ENCODE measurements at places on chromosomes 1 and 21.

GRCh38 chr1:161511018-161511755 lies 5.9 kb downstream of the FCGR2A start:
- no peak for DNase-seq

GRCh38 chr1:53182111-53182593 lies 14.5 kb upstream of the CPT2 start:
- DNase-seq = peak; percentile 90

- DNase-seq = peak; percentile 11
Observed at GRCh38 chr1:24277420-24278169, 41.6 kb upstream of the GRHL3 start.

DNA sequence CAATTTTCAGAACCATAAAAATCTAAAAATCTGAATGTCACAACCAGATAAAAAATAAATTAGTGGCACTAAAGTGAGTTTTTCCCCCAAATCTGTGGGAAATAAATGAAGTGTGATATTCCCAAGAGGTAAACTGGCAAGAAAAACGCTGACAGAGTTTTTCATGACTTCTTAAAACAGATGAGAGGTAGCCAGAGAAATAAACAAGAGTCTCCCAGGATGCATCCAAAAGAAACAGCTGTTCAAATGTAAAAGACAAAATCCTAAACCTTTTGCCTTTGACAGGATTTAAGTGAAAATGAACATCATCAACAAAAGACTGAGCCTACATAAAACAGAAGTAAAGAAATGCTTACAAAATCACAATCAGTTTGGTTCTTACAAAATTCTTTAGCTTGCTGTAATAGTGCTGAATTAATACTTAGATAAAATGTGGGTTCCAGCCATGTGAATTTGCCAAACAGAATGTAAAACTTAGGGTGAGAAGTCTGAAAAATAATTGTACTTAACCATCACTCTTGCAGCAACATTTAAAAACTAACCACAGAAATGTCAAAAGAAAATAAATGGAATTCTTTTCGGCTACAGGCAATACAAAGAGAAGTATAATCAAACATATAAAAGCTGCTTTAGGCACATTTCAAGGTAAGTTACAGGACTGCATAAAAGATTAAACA lies 133.6 kb downstream of the EIF4G3 start:
- no peak for DNase-seq

- no peak for DNase-seq
Observed at GRCh38 chr1:85374160-85374559, 90.8 kb downstream of the DDAH1 start.

- no peak for DNase-seq
Observed at GRCh38 chr1:55262822-55263221, 47.7 kb upstream of the USP24 start.

DNA sequence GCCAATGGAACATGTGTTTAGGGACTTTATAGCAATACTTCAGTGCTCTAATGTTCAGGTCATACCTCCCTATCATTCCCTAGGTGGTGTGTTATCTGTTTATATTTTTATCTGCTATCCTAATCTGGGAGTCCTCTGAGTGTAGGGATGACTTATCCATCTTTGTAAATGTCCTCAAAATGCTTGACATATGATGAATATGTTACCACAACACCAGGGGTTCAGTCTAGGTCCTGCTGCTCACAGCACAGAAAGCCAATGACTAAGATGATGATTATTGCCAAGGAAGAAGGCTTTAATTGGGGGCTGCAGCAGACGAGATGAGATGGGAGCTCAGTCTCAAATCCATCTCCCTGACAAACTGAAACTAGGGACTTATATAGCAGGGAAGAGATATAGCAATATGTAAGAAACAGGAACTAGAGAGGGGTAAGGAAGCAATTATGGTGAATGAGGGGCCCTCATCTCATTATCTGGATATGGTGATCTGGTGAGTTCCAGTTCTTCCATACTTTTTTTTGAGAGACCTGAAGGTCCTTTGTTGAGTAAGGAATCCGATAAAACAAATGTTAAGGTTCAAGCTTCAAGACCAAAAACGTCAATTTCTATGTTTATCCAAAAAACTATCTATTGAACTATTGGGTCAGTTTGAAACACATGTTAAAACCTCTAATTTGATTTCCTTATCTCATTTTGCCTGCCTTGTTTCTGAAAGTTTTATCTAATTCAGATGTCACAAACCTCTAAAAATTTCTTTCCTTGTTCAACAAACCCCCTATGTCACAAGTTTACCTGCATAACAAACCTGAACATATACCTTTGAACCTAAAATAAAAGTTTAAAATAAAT lies 256.7 kb upstream of the CACYBP start:
- DNase-seq = no peak

GRCh38 chr21:16863362-16863905 lies 649.4 kb upstream of the CXADR start:
- no peak for DNase-seq

- no peak for DNase-seq
Observed at GRCh38 chr1:186187601-186188000, 187.5 kb downstream of the TPR start.

DNA sequence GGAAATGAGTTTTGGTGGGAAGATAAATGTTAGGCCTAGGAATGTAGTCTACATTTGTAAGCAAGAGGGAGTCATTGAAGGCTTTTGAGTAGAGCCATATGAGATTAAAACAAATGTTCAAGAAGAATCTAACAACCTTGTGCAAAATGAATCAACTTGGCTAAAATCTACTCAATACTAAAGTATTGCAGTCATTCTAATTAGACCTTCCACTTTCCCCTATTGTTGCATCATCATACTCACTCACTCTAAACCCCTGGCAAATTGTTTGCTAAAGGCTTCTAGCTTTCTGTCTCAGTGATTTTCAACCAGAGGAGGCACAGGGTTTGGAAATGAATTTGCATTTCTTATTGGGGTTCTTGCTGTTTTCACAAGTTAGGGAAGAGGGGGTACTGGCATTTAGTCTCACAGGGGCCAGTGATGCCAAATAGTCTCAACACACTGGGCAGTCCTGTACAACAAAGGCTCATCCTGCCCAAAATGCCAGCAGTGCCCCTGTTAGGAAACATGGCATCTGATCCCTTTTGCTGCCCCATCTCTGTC lies 85.3 kb downstream of the SEC16B start:
- no peak for DNase-seq

DNA sequence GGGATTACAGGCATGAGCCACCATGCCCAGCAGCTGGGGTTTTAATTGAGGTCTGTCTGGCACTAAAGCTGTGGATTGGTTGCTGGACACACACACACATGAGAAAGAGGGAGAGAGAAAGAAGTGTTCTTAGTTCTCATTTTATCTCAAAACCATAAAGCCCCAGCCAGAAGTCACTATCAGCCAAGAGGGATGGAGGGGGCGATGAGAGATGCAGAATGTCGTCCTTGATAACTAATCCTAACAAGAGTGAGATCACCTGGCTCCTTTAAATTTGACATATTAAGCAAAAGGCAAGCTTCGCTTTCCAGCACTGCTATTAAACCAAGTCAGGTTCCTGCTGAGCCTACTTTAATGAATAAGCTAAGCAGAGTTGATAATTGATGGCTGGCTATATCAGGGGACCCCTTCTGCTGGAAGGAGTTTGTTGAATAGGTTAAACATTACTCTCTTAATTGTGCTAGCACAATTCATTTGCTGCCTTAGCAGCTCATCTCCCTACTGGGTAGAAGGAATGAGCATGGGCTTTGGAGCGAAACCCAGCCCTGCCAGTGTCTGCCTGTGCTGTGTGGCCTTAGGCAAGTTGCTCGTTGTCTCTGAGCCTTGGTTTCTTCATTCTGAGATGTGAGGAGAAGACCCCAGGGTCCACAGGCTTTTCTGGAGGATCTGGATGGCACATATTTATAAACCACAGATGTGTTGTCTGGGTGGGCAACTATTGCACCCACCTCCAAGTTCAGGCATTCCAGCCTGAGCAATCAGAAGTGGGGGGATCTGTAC lies 50.8 kb downstream of the ALPL start:
- no peak for DNase-seq

DNA sequence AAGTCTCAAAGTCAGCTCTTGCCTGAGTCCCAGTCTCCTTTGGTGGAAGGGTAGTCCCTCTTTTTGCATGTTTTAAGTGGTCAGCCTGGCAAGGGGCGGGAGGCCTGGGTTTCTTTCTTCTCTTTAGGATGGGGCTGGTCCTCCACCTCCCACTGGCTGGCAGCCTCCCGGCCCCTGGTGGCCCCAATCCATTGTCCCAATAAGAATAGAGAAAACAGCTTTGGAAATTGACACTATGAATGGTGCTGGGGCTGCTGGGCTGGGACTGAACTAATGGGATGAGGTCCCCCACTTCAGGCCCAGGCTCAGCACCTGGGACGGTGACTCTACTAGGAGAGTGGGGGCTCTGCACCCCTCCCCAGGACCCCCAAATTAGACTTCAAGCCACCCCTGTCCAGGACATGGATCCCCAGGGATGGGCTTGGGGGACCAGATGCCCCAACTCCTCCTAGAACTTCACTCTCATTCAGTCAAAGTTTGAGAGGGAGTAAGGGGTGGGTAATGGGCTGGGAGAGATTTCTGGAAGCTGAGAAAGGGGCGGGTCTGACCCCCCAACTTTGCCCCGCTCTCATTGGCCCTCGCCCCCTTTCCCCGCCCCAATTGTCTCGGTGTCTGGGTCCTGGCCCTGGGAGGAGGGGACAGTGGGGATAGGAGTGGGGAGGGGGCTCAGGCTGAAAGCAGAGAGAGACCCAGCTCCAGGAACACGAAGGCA lies 18.2 kb downstream of the SLC27A3 start:
- no peak for DNase-seq

GRCh38 chr1:40630488-40631223 lies 34.8 kb downstream of the RIMS3 start:
- peak; percentile 56 for DNase-seq

DNA sequence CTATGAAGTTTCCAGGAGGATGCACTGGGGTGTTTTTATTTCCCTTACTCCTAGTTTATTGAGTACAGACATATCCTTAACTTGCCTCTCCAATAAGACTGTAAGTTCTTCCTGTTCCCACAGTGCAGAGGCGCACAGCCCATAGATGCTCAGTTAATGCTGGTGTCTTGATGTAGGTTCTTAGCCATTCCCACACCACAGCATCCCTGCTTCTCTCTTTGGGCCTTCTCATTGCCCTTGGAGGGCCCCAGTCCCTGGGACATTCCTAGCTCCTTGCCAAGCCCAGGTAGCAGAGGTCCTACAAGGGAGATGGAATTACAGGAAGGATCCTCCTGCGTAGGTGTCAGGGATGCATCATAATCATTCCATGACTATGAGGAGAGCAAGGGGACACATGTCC lies 61.6 kb upstream of the HMGB4 start:
- DNase-seq = no peak

DNA sequence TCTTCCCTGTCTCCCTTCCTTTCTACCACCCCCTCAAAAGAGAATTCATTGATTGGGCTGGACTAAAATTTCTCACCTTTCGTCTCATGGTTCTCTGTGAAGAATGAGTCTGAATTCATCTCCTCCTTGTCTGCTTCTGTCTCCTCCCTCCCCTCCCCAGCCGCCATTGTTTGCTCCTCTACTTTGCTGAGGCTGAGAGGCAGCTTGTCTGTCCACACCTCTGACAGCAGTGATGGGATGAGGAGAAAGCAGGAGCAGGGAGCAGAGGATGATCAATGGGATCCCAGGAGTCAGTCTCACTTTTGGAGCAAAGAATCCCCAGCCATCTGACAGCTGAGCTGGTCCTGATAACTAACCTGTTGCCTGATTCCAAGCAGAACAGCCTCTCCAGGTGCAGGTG lies 2.5 kb downstream of the ILDR2 start:
- DNase-seq = no peak

DNA sequence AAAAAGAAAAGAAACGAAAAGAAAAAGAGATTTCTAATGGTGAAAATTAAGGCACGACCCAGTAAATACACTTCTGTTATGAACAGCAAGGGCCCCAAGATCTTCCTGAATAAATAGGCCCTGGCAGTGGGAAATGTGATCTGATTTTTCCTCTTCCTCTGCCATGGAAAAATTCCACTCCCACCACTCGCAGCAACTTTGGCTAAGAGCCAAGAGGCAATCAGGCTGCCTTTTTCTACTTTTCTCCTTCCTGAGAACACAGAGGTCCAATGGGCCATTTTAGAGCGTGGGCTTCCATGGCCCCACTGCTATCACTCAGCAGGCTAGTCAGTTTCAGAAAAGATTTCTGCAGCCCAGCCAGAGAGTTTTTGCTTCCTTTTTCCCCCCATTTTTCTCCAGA lies 33.7 kb upstream of the AK4 start:
- no peak for DNase-seq

DNA sequence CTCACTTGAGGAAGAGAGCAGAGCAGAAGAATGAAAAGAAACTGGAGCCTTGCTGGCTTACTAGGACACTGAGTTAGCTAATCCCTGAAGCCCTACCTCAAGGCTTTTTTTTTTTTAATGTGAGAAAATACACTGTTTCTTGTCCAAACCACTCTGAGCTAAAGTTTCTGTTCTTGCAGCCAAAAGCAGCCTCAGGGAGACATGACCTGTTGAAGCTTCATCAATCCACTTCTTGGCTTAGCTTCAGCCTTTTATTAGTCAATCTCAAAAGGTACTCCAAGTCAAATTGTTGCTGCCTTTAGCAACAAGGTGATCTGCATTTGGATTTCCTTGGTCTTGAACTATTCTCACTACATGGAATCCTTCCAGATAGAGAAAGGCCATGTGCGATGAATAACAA lies 33.7 kb downstream of the CCDC185 start:
- no peak for DNase-seq

GRCh38 chr21:34945288-34945687 lies 103.8 kb downstream of the RUNX1 start:
- peak; percentile 35 for DNase-seq

DNA sequence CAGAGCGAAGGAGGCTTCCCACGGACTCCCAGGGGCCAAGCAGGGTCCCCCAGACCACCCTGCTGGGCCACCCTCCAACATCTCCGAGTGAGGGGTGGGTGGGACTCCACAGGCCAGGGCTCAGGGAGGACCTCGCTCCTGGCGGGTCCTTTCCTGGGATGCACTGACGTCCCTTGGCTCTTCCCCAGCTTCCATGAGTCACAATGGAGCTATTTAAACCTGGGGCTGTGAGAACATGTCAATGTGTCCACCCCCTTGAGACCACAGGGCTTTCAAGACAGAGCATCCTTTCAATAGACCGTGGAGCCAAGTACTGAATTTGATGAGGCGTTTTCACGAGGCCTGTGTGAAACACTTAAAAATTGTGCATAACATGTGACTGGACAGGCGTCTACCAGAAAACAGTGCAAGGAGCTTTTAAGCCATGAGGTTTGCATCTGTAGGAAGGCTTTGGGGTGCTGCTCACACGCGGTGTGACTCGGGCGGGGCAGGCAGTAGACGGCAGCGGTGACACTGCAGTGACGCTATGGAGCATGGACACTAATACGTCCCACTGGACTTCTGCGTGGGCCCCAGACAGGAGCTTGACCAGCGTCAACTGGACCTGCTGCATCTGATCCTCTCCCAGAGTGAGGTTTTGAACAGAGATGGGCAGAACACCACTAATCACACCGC lies 24.1 kb upstream of the NPHP4 start:
- no peak for DNase-seq

DNA sequence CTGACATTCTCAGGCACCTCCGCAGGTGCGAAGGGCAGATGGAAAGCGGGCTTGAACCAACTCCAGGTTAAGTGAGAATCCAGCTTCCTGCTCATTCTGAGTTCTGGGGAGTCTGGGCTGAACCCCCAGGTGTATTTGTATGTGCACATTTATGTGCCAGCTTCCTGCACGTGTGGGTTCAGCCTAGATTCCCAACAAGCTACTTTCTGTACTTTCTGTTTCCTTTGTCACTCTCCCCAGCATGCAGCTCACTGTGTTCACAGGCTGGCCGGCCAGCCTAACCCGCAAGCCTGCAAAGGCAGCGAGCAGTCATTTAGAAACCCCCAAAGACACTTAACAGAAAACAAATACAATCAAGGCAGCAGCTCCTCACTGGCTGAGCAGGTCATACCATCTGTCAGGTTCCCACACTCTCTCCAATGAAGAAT lies 1.3 kb upstream of the IL19 start:
- DNase-seq = peak; percentile 79
